NCI-H2029 treated with DMSO at 0.1 percent for 48 hours (cell line): ENCODE measurements at places on chromosomes 6 and 20.

GRCh38 chr20:5539691-5540090 is 210.5 kb upstream of the SHLD1 start:
- DNase-seq: no peak

DNA sequence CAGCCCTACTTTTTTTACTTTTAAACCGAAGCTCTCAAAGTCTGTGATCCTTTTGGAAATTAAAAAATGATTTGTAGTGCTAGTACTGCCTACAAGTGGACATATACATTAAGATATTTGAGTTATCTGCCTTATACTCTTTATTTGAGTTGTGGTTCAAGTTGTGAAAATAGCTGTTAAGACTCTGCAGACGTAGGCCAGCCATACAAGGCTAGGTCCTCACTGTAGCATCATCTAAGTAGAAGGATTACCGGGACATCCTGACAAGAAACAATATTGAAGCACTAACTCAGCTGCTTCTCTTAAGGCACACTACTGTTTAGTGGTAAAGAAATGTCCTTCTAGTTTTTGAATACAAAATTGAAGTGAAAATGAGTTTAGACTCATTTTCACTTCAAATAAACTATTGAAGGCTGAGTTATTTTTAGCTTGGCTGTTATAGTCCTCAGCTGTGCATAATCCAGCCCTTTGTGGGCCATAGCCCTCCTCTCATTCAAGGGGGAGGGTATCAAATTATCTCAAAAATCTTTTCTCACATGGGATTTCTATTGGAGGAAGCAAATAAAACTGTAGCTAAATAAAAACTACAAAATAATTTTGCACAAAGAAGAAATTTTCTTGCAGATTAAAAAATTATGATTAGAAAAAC is 68.1 kb downstream of the JAG1 start:
- DNase-seq: no peak

DNA sequence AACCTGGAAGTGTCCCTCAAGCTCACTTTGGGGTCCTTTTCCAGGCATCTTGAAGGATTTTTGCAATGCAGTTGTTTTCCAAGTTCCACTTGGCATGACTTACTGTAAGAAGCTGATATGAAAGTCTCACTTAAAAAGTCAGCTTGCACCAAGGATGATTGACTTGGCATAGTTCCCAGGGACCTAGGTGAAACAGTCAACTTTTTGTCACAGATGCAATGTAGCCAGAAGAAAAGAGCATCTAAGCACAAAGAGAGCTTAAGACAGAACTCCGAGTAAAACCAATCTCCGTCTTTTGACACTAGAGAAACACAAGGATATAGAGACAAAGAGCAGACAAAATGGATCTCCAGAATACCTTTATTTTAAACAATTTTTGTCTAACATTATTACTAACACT is 2.6 kb upstream of the ZSCAN12 start:
- DNase-seq: no peak

DNA sequence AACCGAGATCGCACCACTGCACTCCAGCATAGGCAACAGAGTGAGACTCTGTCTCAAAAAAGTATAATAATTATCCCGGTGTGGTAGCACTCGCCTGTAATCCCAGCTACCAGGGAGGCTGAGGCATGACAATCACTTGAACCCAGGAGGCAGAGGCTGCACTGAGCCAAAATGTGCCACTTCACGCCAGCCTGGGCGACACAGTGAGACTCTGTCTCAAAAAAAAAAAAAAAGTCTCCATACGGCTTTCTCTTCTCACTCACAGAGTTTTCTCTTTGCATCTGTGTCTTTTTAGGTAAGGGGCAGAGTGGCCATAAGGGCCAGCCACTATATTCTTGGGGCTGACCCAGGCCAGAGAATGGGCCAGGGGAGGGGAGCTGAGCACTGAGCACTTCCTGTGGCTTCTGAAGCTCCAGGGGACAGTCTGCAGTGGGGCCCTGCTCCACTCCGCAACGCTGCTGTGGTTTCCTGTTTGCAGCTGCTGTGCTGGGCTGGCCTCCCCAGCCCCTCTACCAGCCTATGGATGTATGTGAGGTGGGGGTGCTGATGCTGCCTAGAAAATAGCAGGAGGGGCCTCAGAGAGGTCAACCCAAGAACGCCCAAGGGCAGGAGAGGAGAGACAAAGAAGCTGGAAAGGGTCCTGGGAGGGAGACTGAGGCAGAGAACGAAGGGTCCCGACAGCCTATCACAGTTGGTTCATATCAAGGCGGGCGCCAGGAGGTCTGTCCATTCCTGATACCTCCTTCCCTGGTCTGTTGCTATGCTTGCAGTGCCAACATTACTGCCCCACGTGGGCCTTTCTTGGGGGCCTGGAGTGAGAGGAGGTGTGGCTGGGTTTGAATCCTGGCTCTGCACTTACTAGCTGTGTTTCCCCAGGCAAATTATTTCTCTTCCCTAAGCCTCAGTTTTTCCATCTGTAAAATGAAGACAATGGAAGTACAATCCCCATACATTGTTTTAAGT is 16.0 kb downstream of the SLA2 start:
- no peak for DNase-seq

GRCh38 chr6:113625850-113626249 is 231.3 kb upstream of the MARCKS start:
- no peak for DNase-seq

GRCh38 chr6:132490024-132490423 is 22.9 kb downstream of the STX7 start:
- DNase-seq: no peak

DNA sequence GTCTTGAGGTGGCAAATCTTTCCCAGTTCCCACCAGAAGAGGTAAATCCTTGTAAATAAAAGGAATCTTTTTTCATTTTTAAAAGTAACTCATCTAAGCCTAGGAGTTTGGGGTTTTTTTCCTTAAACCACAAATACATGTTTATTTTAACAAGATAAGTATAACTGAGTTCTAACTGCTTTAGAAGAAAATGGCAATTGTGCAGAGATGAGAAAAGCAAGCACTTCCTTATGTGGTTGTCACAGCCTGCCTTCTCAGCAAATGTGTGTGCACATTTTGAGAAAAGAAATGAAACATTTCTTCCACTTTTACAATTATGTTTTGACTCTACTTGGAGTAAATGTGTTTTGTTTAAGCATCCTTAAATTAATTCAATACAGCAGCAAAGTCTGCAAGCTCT is 17.7 kb downstream of the HCK start:
- no peak for DNase-seq

DNA sequence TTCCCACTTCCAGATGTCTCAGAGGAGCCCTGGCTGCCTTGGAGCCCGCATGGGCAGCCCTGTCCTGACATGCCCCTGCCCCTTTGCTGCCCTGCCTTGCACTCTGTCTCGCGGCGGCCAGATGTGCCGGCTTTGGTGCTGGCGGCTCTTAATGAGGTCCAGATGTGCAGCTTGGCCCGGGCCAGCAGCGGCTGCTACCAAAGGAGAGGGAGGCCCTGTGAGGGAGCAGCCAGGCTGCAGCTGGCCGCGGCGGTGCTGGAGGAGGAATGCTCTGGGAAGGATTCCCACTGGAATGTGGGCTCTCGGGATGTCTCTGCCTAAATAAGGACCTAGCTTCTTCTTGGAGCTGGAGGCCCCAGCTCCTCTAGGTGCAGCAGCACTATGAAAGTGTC is 72.4 kb downstream of the FGD2 start:
- DNase-seq: no peak

DNA sequence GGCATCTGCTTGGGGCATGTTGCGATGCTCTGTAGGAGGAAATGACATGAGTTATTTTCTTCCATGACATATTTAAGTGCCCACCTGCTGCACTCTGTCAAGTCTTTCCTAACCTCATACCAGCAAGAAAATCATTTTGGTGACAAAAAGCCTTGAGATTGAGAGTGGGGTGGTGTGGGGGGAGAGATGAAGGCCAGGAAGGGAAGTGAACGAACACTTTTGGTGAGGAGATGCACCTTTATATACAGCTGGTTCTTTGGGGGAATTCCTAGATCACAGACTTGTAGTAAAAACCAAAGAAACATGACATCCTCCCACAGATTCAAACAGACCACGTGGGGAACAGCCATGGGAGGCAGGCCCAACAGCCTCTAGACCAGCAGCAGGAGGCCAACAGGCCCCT is 26.1 kb downstream of the NCOA5 start:
- no peak for DNase-seq

- no peak for DNase-seq
Measured at GRCh38 chr6:150453357-150453756, 84.5 kb downstream of the IYD start.

GRCh38 chr6:30282522-30282921 is 44.2 kb upstream of the TRIM39 start:
- DNase-seq: no peak

DNA sequence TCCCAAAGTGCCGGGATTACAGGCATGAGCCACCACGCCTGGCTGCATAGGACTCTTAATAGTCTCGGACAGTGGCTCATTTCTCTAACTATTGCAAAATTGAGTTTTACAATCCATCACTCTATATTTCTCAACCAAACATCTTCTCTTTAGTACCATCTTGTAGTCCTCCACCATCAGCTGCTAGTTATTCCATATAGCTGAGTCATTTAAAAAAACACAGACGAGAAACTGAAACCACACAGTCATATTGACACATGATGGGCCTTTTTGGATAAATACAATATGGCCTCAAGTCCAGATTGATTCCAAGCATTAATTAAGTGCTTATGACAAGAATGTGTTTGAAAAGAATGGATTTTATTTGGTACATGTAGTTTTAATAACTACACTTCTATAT is 599.1 kb downstream of the MEI4 start:
- no peak for DNase-seq

DNA sequence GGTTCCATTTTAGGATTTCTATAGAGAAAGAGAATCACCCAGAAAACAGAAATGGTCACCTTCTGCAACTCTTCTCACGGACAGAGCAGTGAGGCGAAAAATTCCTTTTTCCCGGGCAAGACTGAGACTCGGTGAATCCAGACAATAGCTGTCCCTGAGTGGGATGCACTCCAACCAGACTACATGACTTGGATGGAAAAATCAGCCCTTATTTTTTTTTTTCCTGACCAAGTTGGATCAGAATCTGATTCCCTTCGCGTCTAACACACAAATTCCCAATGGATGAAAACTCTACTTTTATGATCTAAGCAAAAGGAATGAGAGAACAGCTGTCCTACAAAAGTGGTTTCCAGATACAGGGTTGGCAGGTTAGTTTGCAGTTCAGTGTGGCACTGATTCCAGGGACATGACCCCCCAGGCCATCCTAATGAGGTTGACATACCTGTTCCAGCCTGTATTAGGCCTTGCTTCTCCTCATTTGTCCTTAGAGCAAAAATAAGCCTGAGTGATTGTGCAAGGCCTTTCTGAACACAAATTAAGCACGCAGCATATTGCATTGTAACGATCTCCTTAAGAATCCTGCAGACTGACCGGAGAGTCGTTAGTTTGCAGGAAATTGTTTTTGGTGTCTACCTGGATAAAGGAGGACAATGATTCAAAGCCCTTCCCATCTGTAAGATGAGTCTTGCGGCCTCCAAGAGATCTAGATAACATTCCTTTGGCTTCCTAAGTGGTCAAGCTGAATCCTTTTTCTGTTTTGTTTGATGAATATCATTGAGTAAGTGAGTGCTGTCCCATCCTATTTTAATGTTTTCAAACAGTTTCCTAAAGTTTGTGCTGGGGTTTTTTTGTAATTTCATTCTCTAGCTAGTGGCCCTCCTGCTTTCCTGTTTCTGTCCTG is 1.5 kb upstream of the NEDD9 start:
- DNase-seq: no peak

DNA sequence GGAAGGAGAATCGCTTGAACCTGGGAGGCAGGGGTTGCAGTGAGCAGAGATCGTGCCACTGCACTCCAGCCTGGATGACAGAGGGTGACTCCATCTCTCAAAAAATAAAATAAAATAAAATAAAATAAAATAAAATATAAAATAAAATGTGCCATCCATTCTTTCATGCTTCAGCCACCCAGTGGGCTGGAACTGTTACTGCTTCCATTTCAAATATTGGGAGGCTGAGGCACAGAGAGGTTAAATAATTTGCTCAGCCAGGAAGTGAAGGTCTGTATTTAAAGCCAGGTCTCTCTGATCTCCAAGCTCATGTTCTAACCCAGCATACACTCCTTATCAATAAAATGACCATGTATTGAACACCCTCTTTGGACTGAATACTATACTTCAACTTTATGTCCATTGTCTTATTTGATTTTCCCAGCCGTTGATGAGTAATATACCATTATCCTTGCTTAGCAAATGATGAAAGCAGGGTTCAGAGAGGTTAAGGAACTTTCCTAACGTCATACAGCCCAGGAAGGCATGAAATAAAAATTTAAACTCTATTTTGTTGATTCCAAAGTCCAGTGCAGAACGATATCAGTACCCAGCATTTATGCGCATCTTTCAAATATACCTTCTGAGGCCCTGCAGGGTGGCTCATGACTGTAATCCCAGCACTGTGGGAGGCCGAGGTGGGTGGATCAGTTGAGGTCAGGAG is 25.8 kb upstream of the SLC9A8 start:
- no peak for DNase-seq

DNA sequence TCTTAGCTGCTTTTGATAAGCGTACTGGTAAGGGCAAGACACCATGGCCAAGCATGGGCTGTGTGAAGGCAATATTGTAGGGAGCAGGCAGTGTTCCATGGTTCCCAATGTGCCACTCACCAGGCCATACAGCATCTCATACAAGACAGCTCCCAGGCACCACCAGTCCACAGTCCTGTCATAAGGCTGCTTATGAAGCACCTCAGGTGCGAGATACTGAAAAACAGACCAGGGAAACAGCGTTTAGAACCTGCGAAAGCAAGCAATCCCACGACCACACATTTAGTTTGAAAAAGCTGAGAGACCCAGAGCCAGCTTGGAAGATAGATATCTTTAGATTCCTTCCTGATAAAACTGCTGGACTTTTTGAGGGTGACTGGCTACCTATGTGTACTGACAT is 119.1 kb upstream of the SLC2A12 start:
- DNase-seq: no peak
